ENCODE measurements at places on chromosomes 13 and 19.

- DNase-seq = no peak
Observed at GRCh38 chr19:3474010-3474409, 6.3 kb downstream of the SMIM24 start.

- DNase-seq = no peak
Observed at GRCh38 chr19:1041272-1041834, 1.4 kb downstream of the ABCA7 start.

GRCh38 chr19:46141421-46141820, 6.6 kb upstream of the IGFL2 start:
- no peak for DNase-seq

DNA sequence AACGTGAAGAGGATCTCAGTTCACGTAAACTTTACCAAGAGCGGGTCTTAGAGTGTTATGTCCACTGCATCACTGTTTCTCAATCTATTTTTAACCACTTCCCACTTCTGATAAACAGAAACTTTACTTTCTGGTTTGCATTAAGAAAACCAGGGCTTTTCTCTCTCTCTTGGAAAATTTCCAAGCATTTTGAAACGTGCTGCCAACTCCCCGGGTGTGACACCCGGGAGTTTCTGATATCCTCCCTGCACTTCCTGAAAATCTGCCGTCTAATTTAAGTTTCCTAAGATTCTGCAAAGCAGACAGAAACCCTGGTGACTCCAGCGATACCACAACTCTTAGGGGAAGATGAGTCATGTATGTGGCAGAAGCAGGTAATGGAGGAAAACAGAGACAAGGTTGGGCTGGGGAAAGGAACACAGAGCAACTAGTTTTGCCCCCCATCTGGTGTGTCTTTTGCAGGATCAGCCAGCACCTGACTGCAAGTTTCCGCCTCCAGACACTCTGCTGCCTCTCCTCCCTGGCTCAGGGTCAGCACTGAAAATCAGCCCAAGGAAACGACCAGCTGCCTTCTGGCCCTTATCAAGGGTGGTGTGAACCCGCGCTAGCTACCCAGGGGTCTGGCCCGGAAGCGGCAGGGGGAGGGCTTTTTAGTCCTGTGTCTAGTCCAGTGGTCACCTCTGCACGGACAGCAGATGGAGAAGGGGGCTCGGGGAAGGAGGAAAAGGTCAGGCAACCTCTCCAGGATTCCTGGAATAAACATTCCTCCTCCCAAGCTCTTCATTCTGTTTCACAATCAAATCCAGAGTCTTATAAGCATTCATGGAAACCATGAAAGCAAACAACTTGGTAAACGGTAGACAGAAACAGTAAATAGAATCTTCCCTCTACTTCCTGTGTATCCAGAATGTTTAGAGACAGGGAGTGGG, 11.3 kb upstream of the FFAR2 start:
- peak; percentile 84 for DNase-seq

DNA sequence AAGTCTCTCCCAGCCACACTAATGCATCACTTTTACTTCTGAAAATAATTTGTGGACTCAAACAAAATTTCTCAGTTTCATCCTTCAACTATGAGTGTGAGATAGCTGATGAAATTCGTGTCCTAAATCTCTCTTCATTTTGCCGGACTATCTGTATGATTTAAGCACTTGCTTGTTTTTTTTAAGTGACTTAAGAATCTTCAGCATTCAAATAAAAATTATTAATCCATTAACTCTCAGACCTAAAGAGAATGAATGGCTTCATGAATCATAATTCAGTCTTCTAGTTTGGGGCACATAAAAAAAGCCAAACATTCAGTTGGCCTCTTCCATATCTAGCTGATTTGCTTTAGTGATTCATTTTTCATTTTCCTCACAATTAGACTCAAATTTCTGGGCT, 579.5 kb downstream of the DCT start:
- no peak for DNase-seq

DNA sequence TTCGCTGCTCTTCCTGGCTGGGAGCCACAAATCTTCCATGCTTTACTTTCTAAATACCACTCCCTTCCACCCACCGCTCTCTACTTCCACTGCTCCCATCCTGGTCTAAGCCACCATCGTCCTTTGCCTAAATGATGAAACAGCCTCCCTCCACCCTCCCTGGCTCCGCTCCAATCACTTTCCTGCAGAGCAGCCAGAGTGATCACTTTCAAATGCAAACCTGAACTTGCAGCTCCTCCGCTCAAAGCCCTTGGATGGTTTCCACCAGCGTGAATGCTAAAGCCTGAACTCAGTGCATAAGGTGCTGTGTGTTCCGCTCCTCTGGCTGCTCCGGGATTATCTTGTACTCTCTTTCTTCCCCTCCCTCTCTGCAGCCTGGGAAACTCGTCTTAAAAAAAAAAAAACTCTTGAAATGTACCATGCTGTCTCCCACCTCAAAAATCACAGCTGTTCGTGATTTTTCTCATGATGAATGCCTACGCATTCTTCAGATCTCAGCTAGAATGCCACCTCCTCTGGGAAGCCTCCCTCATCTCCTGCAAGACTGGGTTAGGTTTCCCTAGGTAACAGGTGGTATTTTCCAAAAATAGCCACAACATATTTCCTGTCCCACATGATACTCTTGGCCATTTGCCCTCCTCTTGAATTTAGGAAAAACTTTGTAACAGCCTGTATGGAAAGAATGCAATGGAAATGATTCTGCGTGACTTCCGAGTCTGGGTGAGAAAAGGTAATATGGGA, 3.7 kb upstream of the SIN3B start:
- DNase-seq = peak; percentile 73

- no peak for DNase-seq
Observed at GRCh38 chr13:26382366-26382765, 128.4 kb downstream of the CDK8 start.

DNA sequence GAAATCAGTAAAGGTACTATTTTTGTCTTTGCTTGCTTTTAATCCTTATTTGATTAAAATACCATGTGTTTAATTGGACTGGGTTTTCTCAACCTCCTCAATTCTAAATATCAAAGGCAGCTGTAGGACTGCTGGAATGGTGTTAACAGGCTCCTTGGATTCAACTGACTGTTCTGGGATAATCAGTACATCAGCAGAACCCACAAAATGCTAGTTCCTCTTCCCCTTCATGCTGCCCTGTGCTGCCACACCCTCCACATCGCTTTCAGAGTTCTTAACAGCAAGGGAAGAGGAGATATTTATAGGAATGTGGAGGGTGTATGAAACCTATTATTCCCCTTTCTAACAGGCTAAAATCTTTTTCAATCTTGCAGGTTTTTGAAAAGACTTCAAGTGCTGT, 82.4 kb downstream of the KCTD12 start:
- DNase-seq = no peak

DNA sequence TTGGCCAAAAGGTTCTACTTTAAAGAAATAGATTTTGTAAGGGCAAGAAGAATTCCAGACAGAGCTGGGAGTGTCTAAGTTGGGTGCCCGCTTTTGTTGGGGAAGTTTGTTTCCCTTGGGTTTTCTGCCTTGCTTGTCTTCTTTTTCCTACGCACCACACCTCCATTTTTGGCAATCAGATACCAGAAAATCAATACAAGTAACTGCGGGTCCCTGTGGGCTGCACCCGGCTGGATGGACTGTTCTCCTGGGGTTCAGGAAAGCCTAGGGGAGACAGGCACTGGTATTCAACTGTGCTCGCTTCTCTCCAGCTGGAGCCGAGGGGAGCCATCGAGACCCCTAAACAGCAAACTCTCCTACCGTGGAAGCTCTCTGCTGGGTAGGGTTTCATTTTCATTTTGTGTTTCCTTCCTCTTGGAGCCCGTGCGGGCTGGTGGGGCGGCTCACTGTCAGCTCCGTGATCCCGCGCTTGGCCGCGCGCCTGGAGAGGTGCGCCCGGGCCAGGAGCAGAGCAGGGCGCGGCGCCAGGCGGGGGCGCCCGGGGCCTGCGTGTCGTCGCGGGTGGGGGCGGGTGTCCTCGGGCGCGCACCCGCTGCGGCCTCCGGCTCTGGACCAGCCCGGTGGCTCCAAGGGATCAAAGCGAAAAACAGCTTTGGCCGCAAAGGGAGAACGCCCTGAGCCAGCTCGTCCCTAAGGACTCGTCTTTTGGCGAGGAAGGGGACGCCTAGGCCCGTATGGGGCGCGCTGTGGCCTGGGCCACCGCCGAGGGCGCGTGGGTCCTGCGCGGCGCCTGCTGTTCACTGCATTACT, 347.2 kb downstream of the ZNF536 start:
- DNase-seq = peak; percentile 74

- DNase-seq = no peak
Observed at GRCh38 chr13:47747901-47748300, 253.2 kb downstream of the SUCLA2 start.

GRCh38 chr19:49614096-49614833, 23.3 kb downstream of the PRR12 start:
- DNase-seq = no peak

DNA sequence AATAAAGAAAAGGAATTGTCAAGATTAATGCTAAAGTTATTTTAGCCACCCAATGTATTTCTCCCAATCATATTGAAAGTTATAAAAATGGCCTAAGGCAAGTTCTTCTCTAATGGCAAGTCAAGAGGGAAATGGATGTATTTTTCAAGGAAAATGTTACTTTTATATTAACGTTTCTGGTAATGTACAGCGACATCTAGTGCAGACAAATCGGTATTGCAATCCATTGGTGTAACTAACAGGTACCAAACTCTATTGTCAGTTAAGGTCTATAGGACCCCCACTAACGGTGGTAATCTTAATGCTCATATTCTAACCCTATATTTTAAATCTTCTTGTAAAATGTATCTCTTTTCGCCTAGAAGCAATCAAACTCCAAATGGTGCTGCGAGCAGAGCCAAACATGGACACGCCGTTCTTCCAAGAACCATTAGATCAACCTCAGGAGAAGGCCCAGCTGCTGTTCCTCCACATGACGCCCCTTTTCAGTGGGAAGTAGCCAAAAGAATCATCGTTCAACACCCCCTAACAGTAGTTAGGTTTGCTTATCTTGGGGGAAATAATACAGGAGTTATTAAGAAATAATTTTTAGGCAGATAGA, 98.5 kb upstream of the PABPC3 start:
- DNase-seq = peak; percentile 28

DNA sequence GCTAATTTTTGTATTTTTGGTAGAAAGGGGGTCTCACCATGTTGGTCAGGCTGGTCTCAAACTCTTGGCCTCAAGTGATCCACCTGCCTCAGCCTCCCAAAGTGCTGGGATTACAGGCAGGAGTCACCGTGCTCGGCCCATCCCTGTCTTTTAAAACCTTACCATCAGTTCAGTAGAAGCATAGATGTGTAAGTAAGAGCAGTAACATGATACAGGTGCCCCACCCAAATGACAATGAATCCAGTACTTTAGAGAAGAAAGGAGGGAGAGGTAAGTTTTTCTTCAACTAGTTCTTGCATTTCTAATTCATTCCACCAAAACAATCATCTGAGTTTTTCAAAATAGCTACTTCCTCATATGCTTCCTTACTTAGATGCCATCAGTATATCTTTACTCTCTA, 21.9 kb downstream of the SPRY2 start:
- DNase-seq = no peak

DNA sequence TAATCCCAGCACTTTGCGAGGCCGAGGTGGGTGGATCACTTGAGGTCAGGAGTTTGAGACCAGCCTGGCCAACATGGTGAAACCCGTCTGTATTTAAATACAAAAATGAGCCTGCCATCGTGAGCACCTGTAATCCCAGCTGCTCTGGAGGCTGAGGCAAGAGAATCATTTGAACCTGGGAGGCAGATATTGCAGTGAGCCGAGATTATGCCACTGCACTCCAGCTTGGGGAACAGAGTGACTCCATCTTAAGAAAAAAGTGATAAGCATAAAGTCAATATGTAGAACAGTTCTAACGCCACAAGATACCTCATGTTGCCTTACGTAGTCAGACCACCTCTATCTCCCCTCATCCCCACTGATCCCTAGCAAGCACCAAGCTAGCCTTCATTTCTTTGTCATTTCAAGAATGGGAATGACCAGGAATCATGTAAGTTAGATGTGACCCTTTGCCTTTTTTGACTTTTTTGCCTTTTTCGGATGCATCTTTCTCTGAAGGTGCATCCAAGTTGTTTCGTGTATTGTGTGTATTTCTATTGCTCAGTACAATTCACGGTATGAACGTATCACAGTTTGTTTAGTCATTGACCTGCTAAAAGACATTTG, 6.4 kb downstream of the RPL21 start:
- DNase-seq = no peak

DNA sequence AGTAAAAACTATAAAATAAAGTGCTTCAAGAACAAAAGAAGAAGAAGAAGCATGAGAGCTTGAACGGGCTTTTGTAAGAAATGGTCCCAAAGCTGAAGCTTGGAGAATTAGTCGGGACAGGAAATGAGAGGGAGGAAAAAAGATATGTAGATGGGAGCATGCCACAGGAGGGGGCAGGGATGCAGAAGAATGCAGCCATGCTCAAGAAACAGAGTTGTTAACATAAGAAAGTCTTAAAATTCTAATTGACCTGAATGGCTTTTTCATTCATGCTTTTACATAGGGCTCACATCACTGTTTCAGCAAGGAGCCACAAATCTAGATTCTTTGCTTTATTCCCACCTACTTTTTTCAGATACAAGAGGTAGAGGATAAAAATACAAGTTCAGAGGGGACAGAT, 27.7 kb upstream of the NBEA start:
- DNase-seq = no peak

DNA sequence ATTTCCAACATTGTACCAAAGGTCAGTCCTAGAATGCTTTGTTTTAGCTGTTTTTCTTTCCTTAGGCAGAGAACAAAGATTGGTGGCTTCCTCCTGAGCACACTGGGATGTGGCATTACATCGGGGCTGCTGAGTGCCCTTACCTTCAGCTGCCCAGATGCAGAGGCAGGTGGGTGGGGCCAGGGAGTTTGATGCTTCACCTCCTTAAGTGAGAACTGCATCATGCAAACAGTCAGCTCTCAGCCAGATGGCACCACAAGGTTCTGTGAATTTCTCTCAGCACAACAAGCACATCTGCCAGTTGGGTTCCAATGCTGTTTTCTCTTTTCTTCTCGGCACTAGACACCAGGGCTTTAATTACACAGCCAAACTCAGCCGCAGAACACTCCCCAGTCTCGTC, 87.4 kb upstream of the UBL3 start:
- DNase-seq = no peak

GRCh38 chr19:19256072-19256969, 16.8 kb downstream of the TM6SF2 start:
- no peak for DNase-seq

DNA sequence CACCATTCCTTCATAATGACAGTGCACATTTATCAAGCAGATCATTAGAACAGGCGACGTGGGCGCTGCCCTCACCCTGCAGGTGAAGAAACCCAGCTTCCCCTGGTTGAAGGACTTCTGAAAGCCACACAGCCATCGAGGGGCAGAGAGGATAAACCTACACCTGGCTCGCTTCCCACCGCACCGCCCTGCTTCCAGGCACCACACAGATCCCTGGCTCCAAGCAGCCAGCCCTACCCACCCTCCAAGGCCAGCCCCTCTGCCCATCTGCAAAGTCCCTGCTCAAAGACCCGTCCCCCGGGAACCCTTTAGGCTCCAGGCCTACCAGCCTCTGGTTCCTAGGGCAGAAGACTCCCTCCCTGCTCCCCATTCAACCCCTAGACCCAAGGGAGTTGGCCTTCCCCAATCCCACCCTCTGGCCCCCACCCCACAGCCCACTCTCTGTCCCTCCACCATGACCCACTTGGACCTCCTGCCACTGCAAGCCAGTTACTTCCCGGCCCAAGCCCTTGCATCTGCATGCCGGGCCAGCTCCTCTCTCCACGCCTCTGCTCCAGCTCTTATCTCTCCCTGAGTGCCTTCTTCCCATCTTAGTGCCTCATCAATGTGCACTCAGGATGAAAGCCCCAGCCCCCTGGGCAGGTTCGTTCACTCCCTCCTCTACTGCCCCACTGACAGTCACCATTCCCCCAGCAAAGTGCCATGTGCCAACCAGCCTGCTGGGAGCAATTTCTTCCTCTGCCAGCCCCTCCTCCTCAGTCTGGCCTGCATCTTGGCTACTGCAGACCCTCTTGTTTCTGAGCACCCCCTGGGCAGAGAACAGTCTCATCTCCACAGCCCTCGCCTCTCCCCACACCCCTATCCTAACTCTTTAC, 28.0 kb downstream of the PEPD start:
- DNase-seq = no peak

Data from umbilical cord (tissue), 2 donors.